ENCODE measurements at places on chromosomes 1 and 21.

DNA sequence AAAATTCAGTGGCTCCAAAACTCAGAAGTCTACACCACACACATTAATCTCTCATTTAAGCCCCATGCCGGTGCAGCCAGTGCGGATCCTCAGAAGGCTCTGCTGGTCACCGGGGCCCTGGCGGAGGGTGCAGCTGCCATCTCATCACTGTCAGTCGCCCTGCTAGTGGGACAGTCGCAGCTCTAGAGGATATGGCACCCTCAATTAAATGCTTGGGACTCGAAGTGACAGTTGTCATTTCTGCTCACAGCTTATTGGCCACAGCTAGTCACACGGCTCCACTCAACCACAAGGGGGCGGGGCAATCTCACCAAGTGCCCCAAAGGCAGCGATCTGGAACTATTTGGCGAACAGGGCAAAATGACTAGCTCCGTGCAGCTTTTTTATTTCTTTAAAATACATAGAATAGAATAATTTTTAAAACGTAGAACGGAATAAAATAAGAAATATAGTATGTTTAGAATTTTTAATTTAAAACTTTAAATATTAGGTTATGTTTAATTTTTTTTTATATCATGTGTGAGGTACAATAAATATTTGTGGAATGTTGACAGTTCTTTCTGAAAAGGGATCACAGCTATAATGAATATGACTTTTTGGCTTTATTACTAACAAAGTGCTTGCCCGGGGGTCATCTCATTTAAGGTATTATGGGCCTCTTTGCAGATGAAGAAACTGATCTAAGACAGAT lies 8.0 kb upstream of the MAN1C1 start:
- peak; percentile 88 for DNase-seq

GRCh38 chr1:112889052-112889768 lies 66.8 kb downstream of the SLC16A1 start:
- DNase-seq: no peak

GRCh38 chr1:166840309-166841274 lies 1.3 kb downstream of the POGK start:
- DNase-seq: no peak

DNA sequence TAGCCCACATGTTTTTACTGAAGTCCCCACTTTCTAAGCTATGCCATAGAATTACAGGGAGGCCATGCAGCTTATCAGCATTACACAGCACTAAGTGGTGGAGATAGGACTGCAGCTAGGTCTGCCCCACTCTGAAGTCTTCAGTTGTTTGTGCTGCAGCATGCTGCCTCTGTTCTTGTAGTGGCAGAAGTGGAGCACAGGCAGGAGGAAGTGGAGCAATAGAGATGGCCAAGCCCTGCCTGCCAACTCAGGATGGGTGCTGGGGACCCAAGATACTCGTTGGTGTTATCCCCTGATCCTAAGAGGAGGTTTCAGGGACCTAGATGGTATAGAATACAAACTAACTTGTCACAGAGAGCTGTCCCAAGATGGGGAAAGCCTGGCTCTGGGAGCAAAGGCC lies 12.9 kb downstream of the MRPL37 start:
- DNase-seq: no peak

Measured in ovary (tissue), 10 donors.